Activated naive CD4-positive, alpha-beta T cell (primary cell): ENCODE measurements at places on chromosomes 3 and 15.

DNA sequence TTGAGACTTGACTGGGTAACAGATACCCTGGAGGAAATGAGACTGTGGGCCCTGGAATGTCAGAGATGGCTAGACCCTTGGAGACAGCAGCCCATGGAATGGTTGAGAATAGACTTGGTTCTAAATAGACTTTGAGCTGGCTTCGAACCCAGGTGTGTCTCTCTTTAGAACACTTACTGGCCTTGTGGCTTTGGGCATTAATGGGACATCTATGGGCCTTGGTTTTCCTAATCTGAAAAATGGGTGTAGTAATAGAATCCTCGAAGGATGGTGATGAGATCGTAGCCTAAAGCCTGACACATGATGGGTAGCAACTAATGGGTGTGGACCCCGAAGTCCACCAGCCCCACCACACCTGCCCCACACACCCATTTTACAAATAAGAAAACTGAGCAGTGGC, 119.2 kb downstream of the TMEM266 start:
- DNase-seq: no peak

DNA sequence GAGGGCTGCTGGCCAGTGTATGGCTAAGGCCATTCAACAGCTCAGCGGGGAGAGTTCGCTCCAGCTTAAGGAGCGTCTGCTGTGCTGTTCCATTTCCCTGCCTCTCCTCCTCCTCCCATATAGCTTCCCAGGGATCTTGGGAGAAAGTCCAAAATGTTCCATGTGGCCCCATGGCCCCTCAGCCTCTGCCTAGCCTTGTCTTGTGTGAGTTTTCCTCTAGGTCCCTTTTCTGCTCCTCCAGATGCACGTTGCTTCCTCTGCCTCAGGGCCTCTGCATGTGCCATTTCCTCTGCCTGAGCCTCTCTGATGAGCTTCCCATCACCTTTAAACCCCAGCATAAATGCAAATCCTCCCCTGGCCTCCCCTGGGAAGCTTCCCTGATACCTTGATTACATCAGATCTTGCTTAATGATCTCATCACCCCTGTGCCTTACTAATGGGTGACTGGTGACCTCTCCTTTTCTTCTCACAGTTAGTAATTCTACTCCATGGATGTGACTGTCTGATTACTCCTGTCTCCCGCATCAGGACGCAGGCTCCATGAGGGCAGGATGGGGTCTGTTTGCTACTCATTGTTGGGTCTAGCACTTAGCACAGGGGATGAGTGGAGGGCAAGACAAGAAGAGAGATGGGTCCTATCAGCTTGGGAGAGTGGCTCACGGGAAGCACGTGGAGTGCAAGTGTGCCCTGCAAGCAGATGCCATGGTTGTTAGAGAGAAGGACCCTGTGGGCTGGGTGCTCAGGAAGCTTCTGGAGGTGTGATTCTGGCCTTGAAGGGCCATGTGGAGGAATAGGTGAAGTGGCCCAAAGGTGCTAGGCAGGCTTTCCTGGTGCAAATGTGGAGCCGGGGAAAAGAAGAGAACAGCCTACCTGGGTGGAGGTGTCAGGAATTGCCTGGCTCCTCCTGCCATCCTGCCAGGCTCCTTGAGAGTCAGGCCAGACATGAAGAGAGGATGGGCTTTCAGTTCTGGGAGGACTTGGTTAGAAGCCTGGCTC, 23.8 kb downstream of the ITGA11 start:
- no peak for DNase-seq

- no peak for DNase-seq
Observed at GRCh38 chr15:69742361-69742760, 289.7 kb downstream of the RPLP1 start.

GRCh38 chr3:178513546-178514380, 22.5 kb upstream of the KCNMB2 start:
- DNase-seq: no peak
